ENCODE measurements at places on chromosomes 2 and 18. TPM values are rescaled to one million over a fixed set of nuclear protein-coding genes. Genes with fewer than 3 reads are reported as not detected.

Gene VWA3B
- 134 TPM for total RNA-seq

Gene COL6A3
- total RNA-seq, result 105 TPM

Gene GKN1
- 116 TPM for total RNA-seq

Gene COL4A3
- total RNA-seq, result 2.9 TPM

Gene VWC2L
- total RNA-seq, result not detected

Gene GPR55
- total RNA-seq, result not detected

Gene OTOF
- 3.6 TPM for total RNA-seq

Gene GALNT13
- not detected for total RNA-seq

Gene RAB11FIP5
- total RNA-seq, result 4.7 TPM

Gene SLC23A3
- 0.92 TPM for total RNA-seq

Gene CPLX4
- total RNA-seq, result not detected

Gene TANC1
- total RNA-seq, result 35.1 TPM

Gene CCBE1
- total RNA-seq, result 4.0 TPM

Gene TUBB8B
- total RNA-seq, result not detected

Gene LCT
- not detected for total RNA-seq

Gene KCNS3
- 112 TPM for total RNA-seq

Gene SCLY
- 12.8 TPM for total RNA-seq

Gene NMUR1
- total RNA-seq, result 0.92 TPM

Gene DSEL
- 23.9 TPM for total RNA-seq

Gene WDR54
- total RNA-seq, result 7.1 TPM

Gene RNF125
- total RNA-seq, result 9.9 TPM

Gene SPP2
- total RNA-seq, result not detected

Gene PSD4
- total RNA-seq, result 105 TPM

Gene RUFY4
- total RNA-seq, result not detected

Gene ZNF385B
- 1.8 TPM for total RNA-seq

Gene LRATD1
- 4.4 TPM for total RNA-seq

Gene IL36B
- not detected for total RNA-seq

Gene ACTR1B
- 80.5 TPM for total RNA-seq

Gene TMEM198
- total RNA-seq, result not detected

Gene PDE11A
- total RNA-seq, result 0.43 TPM

Gene TAF4B
- 33.6 TPM for total RNA-seq

Gene SCTR
- total RNA-seq, result 0.18 TPM

Gene UBE2E3
- 560 TPM for total RNA-seq

Gene INSIG2
- total RNA-seq, result 37.8 TPM

Gene TUBA4B
- total RNA-seq, result not detected

Gene CIB4
- total RNA-seq, result not detected

Gene AMER3
- 0.55 TPM for total RNA-seq

Gene KCTD1
- 20.0 TPM for total RNA-seq

Gene RRM2
- 2.9 TPM for total RNA-seq

Gene ANKRD12
- 42.5 TPM for total RNA-seq

Gene TSPYL6
- total RNA-seq, result not detected

Gene RAD51AP2
- total RNA-seq, result not detected

Gene SERPINE2
- 11.2 TPM for total RNA-seq

Gene CBLN2
- total RNA-seq, result not detected

Gene ARHGAP28
- 3.5 TPM for total RNA-seq

Gene CLK1
- 207 TPM for total RNA-seq

Gene YES1
- 42.4 TPM for total RNA-seq

Gene SLC39A6
- 22.6 TPM for total RNA-seq

Gene PTPN18
- 38.6 TPM for total RNA-seq

Gene OTOS
- not detected for total RNA-seq

Gene LONRF2
- 6.5 TPM for total RNA-seq

Gene SRD5A2
- total RNA-seq, result not detected

Gene DSC3
- not detected for total RNA-seq

Gene ALPI
- not detected for total RNA-seq

Gene LIMS4
- total RNA-seq, result not detected

Gene OXER1
- total RNA-seq, result 1.2 TPM

Gene FEV
- total RNA-seq, result not detected

Gene TRIM43
- not detected for total RNA-seq

Data from stomach (tissue), 19 donors.